ENCODE measurements at places on chromosomes 6 and 20.

- no peak for DNase-seq
Measured at GRCh38 chr6:114430534-114431124, 87.8 kb upstream of the HS3ST5 start.

GRCh38 chr6:21772884-21773575 is 179.5 kb downstream of the SOX4 start:
- no peak for DNase-seq

GRCh38 chr6:125156496-125156895 is 2.9 kb downstream of the TPD52L1 start:
- DNase-seq = no peak

DNA sequence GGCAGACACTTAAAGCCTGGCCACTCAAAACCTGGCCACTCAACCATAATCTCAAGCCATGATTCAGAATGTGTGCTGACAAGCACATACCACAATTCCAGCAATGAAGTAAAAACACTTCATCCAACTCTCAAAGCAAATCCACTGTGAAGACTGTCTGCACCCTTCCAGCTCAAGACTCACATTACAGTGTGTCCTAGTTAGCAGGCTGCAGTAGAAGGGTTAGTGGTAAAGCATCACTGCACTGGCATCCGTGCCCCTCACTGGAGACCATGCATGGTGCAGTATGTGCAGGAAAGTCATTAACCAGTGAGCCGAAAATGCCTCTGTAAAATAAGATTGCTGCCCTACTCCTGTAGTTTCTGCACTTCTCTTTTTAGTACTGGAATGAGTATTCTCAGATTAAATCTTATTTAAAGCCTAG is 43.4 kb downstream of the SLC23A2 start:
- no peak for DNase-seq

GRCh38 chr20:37703035-37703845 is 9.4 kb downstream of the CTNNBL1 start:
- DNase-seq = no peak

DNA sequence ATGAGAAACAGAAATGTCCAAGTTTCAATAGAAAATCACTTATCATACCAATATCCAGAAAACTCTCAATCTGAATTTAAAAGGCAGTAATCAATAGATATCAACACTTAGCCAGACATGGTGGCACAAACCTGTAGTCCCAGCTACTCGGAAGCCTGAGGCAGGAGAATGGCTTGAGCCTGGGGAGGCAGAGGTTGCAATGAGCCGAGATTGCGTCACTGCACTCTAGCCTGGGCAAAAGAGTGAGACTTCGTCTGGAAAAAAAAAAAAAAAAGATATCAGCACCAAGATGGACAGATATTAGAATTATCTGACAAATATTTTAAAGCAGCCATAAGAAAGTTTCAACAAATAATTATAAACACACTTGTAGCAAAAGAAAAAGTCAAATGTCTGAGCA is 47.0 kb downstream of the TCP11 start:
- DNase-seq = no peak

- no peak for DNase-seq
Measured at GRCh38 chr6:131317516-131317915, 182.2 kb downstream of the AKAP7 start.

GRCh38 chr6:144150710-144151657 is 667 bp downstream of the STX11 start:
- no peak for DNase-seq

DNA sequence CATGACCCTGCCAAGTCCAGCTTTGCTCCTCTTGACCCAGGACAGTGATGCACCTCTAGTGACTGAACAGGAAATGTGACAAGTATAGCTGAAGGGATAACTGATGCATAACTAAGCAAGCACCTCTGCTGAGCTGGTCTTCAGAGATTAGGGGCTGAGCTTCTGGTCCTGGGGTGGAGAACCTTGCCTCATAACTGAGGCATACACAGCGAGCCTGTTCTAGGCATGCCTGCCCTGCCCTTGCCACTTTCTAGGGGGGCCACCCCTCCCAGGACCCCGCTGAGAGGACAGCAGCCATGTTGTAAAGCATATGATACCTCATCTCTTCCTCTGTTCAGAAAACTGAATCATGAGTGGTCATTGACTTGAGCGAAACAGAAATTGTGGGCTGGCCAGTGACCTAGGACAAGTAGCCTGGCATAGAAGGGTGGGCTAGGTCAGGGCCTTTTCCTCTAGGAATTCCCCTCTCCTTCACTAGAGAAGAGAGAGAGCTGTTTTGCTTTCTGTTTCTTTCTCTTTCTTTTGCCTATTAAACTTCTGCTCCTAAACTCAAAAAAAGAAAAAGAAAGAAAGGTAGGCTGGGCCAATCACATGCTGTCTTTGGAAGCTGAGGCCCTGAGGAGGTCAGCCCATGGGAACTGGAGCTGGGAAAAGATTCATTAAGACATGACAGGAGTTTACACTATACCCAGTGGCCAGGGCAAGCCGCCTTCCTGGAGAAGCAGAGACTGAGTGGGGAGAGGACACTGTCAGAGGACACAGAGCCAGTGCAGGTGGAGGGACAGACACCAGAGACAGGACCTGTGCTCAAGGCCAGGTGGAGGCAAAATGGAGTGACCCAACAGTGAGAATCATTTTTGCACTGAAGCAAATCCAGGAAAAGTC is 23.1 kb downstream of the ALDH5A1 start:
- DNase-seq = no peak

DNA sequence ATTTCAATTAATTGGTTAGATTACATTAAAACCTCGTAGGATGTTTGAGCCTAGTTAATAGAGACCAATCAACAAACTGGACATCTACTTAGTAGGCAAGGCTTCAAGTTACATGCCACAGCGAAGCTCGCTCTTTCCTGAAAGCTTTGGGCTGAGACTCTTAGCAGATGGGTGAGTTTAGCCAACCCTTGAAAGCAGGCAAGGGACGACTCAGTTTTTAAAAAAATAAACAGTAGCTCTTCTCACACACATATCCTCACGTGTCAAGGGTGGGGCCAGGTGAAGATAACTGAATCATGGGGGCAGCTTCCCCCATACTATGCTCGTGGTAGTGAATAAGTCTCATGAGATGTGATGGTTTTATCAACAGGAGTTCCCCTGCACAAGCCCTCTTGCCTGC is 775 bp downstream of the MTFR2 start:
- no peak for DNase-seq

- DNase-seq = no peak
Measured at GRCh38 chr6:79778816-79779215, 147.7 kb downstream of the SH3BGRL2 start.

Measured in NCI-H1930 (cell line).